GM12878 (cell line): ENCODE measurements at places on chromosomes 5 and 9. TPM values are rescaled to one million over a fixed set of nuclear protein-coding genes. Genes with fewer than 3 reads are reported as not detected.
A peak's percentile ranks its signal among the peaks of the same experiment; 100 is the strongest.

GRCh38 chr5:154473581-154474283, 4.3 kb downstream of the HAND1 start:
- no peak for DNase-seq

DNA sequence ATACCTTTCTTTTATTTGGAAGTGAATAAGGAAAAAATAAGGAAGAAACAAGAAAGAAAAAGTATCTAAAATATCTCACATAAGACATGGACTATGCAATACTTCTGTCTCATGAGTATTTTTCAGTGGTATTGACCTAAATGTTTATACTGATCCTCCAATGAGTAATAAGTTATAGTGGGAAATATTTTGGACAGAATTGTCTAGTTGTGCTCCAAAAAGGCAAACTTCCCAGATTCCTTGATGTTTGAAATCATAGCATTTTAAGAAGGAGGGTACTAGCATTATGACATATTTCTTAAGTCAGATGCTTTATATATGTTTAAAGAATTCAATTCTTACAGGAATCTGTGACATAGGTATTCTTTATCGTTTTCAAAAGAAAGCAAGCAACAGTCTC, 34.5 kb upstream of the BASP1 start:
- no peak for DNase-seq

GRCh38 chr5:165981671-165982070, 2309.8 kb upstream of the WWC1 start:
- DNase-seq, result no peak

GRCh38 chr5:72955143-72955767, 586 bp upstream of the FCHO2 start:
- no peak for DNase-seq

DNA sequence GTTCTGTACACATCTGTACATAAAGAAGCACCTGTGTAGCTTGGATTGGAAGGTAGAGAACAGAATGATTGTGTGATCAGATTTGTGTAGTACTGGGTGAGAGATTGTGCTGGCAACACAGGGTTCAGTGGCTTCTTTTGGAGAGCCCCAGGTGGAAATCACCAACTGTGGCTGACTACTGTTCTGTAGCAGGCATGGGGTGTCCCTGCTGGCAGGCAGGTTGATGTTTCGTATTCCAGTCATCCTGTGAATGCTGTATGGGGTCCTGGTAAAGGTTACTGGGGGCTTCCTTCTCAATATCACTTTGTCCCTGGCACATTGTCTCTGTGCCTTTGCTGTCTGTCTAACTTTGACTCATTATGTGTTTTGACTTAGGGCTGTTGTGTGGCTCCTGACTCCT, 5.3 kb downstream of the ASPN start:
- DNase-seq, result peak; percentile 44

- DNase-seq, result no peak
Measured at GRCh38 chr9:136860933-136861873, 4.9 kb downstream of the EDF1 start.

DNA sequence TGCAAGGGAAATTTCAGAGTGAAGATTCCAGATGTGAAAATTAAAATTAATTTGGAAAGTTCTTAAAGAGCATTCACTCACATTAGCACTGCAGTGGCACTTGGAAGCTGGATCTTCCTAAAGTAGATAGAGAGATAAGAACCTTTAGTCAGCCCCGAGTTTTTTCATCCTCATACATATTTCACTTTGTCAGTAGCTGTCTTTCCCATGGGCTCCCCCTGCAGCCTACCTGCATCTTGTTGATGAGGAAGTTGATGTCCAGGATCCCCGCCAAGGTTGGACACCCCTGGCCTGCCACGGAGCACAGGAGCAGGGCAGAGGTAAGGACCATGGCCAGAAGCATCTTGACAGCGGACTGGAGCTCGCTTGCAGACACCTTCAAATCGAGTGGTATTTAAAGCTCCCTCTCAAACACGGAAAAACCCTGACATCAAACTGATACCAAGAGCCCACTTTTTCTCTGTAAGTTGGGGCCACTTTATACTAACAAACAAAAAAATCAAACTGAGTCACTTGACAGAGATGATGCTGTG, at the start of gene IL9:
Gene IL9, minus strand, starts transcription at position 368 of the 533 bp plus-strand sequence. Its CDS starts 25 bp downstream, at position 343.
- no peak for DNase-seq

GRCh38 chr9:112486221-112487007, at the start of gene KIAA1958:
KIAA1958 (plus strand) TSS chr9:112486827; CDS start chr9:112574081, 87,254 bp downstream.
- DNase-seq, result peak; percentile 40

- DNase-seq, result no peak
Measured at GRCh38 chr9:129776938-129777768, 24.3 kb upstream of the PTGES start.

The AP3S1 gene
- polyA plus RNA-seq, result 103 and 119 TPM in 2 replicates

The PDLIM4 gene
- polyA plus RNA-seq, result 0.39 and 0.83 TPM in 2 replicates

The CDH9 gene
- not detected in 2 replicates for polyA plus RNA-seq

The GALNT12 gene
- polyA plus RNA-seq, result 0.39 and 0.56 TPM in 2 replicates
